ENCODE measurements at places on chromosomes 1 and 21.

- no peak for DNase-seq
These were observed 63.1 kb downstream of the ZNF281 start for GRCh38 chr1:200346700-200347099.

DNA sequence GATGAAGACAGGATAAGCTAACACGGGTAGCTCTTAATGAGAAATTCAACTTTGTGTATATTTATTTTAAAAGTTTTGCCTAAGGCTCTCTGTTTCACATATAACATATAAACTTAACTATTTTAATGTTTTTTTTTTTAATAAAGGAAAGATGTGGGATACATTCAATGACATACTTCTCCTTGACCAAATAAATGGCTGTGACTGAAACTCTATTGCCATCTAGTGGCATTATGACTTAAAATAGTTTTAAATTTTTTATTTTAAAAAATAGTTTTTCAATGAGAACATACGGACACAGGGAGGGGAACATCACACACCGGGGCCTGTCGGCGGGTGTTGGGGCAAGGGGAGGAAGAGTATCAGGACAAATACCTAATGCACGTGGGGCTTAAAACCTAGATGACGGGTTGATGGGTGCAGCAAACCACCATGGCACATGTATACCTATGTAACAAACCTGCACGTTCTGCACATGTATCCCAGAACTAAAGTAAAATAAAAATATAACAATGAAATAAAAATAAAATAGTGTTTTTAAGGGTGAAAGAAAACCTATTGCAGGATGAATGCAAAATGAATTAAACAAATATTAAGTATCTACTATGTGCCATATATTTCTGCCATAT is 83.4 kb downstream of the LYST start:
- peak; percentile 36 for DNase-seq

- peak; percentile 79 for DNase-seq
These were observed 7.5 kb downstream of the HPCAL4 start for GRCh38 chr1:39683591-39684312.

DNA sequence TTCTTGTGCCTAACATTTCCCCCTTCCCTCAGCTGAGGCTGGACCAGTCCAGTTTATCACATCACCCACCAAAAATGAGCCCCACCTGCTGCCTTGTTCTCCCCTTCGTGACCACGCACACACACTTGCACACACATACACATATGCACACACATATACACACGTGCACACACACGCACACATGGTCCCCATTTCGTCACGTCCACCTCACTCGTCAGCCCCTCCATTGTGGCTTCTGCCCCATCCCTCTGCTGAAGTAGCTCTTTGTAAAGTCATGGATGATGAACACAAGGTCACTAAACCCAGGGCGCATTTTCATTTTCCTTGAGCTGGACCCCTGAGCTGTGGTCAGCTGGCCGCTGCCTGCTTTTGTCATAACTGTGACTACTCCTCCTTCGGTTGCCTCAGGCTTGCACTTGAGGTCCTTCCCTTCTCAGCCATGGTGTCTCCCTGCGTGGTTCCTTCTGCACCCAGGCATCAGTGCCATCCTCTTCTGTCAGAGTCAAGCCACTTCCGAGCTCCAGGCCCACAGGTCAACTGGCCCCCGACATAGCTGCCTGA is 93.8 kb downstream of the SYT2 start:
- DNase-seq = no peak

GRCh38 chr1:99646868-99647267 is 955 bp downstream of the PALMD start:
- no peak for DNase-seq

Data from CD4-positive, alpha-beta T cell treated with Interleukin-4 for 1 hour (primary cell).